NCI-H1930 (cell line): ENCODE measurements at places on chromosomes 11 and 22.

GRCh38 chr22:42434748-42435425, 2.7 kb upstream of the NFAM1 start:
- DNase-seq = no peak

GRCh38 chr22:44920183-44920582, 89.6 kb downstream of the PHF21B start:
- no peak for DNase-seq

GRCh38 chr22:47281126-47282106, 519.0 kb downstream of the TBC1D22A start:
- DNase-seq = no peak

GRCh38 chr11:20056109-20056949, 103.9 kb downstream of the DBX1 start:
- no peak for DNase-seq

- no peak for DNase-seq
Observed at GRCh38 chr11:60914633-60915247, 782 bp downstream of the TMEM109 start.

- DNase-seq = no peak
Observed at GRCh38 chr22:38731703-38732161, 24.1 kb downstream of the SUN2 start.

DNA sequence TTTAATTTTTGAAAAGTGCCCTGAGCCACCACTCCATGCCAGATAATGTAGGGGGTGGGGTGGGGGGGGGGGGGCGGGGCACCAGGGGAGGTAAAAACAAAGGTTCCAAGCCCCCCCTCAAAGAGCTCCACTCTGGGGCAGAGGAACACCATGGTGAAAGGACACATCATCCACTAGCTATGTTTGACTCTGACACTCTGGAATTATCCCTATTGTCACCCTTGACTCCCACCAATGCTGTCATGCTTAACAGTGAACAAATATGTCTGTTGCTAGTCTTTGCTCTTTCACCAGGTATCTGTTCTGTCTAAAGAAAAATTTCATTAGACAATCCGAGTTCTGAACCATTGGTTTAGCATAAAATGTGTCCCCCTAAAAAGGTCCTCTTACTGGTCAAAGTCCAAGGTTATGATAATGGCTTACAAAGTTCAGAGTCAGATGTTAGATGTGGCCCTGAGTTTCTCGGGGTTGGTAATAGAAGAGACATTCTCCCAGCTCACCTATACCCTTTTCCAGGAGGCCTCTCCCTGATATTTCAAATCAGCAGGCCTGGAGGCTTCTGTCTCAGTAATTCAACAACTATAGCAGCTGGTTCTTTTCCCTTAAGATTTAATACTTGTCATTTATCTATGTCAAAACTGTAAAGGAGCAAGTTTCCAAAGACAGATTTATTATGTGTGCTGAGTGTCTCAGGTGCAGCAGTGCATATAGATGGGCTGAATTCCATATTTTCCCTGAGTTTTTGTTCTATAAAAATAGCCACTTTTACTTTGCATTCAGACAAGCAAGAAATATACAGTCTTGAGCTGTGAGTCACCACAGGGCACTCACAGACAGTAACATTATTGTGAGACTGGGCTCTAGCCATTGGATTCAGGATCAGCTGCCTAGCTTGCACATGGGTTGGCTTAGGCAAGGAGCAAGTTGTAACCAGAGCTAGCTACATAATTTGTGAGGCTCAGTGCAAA, 174.1 kb downstream of the CSNK2A3 start:
- DNase-seq = no peak

DNA sequence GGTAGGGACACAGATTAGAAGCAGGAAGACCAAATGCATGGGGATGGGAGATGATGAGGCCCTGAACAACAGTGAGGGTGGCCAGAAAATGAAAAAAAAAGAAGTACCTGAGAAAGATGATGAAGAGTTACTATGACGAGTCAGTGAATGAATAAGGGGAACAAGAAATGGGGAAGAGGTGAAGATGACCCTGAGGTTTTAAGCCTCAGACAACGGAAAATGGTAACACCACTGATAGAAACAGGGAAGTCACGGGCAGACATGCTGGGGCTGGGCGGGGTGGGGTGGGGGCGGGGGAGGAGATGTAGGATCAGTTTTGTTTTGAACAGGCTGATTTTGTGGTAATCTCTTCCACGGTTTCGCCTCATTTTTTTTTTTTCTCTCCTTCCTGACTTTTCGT, 205.1 kb upstream of the CADM1 start:
- DNase-seq = no peak

DNA sequence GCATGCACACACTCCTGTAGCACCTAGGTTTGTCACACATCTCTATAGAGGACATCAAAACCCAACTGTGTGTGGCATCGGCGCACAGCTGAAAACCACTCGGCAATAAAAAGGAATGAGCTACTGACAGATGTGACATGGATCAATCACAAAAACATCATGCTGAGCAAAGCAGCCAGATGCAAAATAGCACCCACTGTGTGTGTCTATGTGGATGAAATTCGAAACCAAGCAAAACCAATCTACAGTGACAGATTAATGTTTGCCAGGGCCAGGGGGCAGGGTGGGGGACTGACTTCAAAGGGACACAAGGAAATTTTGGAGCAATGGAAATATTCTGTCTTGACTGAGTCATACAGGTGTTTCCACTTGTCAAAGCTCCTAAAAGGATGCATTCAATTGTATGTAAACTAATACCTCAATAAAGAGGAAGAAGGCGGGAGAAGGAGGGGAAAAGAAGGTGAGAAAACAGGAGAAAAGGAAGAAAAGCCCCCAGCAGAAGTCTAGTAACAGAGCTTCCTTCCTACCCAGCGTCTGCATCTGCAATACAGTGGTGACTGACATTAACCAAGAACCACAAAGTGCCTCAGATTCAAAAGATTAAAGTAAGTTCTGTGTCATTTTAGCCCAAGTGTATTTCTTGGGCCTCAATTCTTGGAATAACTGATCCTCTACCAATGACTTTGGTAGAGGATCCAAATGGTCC, 49.8 kb downstream of the PACSIN2 start:
- no peak for DNase-seq
